ENCODE measurements at places on chromosomes 6 and 20. TPM values are rescaled to one million over a fixed set of nuclear protein-coding genes. Genes with fewer than 3 reads are reported as not detected.

Gene ANKRD66
- total RNA-seq: not detected

Gene PSORS1C2
- total RNA-seq: not detected

Gene PHACTR3
- 0.21 TPM for total RNA-seq

Gene SLC22A7
- not detected for total RNA-seq

Gene C6orf58
- total RNA-seq: not detected

Gene CALHM4
- 0.21 TPM for total RNA-seq
